Thyroid gland (tissue), 4 donors: ENCODE measurements at places on chromosomes 16 and 17. TPM values are rescaled to one million over a fixed set of nuclear protein-coding genes. Genes with fewer than 3 reads are reported as not detected.

Gene MAPT
- total RNA-seq, result 1.8 TPM

Gene PHOSPHO1
- total RNA-seq, result not detected

Gene CCL17
- not detected for total RNA-seq

Gene LLGL1
- 19.4 TPM for total RNA-seq

Gene SLC43A2
- total RNA-seq, result 28.2 TPM

Gene ZG16B
- total RNA-seq, result not detected

Gene ANKRD40CL
- total RNA-seq, result not detected

Gene VTN
- total RNA-seq, result 0.39 TPM

Gene C16orf92
- total RNA-seq, result not detected

Gene KLHL10
- total RNA-seq, result 0.33 TPM

Gene WFDC1
- total RNA-seq, result 2.1 TPM

Gene ZP2
- total RNA-seq, result 0.63 TPM

Gene RPS6KB1
- total RNA-seq, result 63.5 TPM

Gene KRTAP1-1
- not detected for total RNA-seq

Gene MT1M
- 39.6 TPM for total RNA-seq

Gene COPZ2
- 43.0 TPM for total RNA-seq

Gene PRPF8
- 256 TPM for total RNA-seq
